ENCODE measurements at places on chromosomes 16 and 17.

DNA sequence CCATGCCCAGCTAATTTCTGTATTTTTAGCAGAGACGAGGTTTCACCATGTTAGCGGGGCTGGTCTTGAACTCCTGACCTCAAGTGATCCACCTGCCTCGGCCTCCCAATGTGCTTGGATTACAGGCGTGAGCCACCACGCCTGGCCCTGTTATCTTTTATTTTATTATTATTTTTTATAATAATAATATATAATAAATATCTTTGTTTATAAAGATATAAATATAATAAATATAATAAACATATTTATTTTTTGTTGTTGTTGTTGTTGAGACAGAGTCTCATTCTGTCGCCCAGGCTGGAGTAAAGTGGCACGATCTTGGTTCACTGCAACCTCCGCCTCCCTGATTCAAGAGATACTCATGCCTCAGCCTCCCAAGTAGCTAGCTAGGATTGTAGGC is 7.0 kb upstream of the RNF157 start:
- no peak for DNase-seq

- DNase-seq: no peak
These were observed at the start of gene ABCA9 for GRCh38 chr17:69060822-69061221. Gene ABCA9, minus strand, starts transcription at chr17:69060927. Its CDS starts 9,801 bp downstream, at chr17:69051126.

- no peak for DNase-seq
These were observed 8.8 kb upstream of the CNOT1 start for GRCh38 chr16:58638148-58639036.

DNA sequence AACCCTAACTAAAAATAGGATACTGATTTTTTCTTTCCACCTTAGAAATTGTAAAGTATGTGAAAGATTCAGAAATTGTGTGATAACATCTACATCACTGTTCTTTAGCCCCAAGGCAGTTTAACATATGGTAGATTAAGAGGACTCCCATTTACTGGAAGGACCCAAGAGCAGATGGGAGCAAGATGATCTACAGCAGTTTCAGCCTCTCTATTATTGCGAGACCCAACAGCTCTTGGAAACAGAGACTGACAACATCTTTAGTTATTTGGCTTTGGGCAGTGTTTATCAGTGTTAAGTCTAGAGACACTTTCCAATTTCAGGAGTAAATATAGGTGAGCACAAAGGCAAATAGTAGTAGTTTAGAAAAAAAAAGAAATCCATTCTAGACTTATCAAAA is 124.9 kb upstream of the CORO6 start:
- no peak for DNase-seq

DNA sequence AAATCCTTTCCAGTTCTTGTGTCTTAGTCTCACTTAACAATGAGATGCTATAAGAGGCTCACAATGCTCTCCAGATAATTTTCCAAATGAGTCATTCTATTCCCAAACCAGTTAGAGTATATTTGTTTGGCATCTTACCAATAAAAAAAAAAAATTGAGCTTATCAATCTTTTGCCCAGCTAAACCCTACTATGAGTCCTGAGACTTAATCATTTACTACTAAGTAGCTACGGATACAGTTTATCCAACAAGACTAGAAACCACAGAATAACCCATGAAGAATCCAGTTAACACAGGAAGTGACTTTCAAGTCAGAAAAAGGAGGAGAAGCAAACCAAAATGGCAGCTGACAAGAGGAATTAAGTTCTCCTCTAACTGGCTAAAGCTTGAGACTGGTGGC is 330.3 kb upstream of the XYLT1 start:
- DNase-seq: no peak

DNA sequence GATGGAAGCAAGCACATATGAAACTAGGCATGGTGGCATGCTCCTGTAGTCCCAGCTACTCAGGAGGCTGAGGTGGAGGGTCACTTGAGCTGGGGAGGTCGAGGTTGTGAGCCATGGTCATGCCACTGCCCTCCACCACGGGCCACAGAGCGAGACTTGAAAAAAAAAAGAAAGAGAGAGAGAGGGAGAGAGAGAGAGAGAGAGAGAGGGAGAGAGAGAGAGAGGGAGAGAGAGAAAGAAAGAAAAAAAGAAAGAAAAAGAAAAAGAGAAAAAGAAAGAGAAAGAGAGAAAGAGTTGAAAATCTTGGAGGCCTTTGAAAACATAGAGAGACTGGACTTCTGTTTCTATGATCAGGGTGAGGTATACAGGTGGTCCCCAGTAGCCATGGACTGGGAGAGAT is 15.4 kb upstream of the ARL4D start:
- DNase-seq: no peak

GRCh38 chr16:55971447-55971846 is 96.3 kb upstream of the CES5A start:
- no peak for DNase-seq

DNA sequence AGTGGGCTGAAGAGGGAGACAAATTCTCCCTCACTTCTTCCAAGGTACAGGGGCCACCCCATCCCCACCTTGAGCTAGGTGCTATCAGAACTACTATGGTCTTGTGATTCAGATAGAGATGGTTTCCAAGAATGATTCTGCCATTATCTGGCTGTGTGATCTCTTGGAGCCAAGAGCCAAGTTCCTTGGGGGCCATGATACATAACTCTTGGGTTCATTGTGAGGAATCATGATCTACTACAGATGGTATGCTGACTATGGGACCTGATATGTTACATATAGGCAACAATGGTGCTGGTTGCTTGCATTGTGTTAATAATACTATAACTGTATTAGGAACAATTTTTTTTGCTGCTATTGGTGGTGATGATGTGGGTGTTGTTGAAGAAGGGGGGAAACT is 45.7 kb downstream of the DYNLRB2 start:
- no peak for DNase-seq

- no peak for DNase-seq
These were observed 36.4 kb upstream of the GRIN2A start for GRCh38 chr16:10218490-10219206.

DNA sequence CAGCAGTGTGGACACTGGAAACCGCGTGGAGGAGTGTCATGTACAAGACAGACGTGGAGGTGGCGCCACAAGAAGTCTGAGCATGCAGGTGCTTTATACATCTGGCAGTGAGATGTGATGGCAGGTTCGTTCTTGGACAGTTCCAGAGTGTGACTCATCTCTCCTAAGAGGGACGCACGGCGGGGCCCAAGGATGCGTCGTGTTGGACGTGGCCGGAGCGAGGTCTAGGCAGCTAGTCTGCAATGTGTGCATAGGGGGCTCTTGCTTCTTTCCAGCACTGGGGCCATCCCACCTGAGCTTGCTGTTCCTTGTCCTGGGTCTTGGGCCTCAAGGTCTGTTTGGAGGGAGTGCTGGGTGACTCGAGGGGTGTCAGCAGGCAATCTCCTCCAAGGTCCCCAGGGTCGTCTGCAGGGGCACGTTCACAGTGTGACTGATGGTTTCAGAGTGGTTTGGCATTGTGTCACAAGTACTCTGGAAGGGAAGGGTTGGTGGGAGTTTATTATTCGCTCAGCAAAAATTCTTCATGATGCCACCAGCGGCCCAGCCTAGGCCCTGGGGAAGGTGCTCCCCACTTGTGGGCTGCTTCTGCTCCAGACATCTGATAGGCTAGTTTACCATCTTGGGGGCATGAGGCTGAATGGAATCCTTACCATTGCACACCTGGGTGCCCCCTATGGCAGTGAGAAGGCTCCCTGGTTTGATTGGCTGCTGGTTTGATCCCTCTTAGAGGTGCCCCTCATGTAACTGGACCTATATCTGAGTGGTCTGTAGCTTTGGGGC is 22.1 kb downstream of the SPACA3 start:
- no peak for DNase-seq

DNA sequence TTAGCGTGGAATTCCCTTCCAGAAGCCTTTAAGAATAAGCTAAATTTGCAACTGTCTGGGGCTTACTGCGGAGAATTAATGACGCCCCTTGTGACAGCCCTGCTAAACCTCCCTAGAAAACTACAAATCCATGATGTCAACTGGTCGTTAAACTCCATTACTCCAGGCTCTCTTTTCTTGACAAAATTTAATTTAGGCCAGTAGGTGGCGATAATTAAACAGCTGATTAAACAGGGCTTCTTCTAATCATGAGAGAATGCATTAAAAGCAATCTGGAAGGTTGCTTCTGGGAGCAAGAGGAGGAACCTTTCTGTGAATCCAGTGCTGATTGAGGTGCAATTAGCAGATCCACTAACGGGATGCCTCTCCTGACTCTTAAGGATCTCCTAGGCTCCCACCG is 8.1 kb upstream of the NLRP1 start:
- DNase-seq: peak; percentile 59

GRCh38 chr17:80649672-80650330 is 105.2 kb downstream of the RPTOR start:
- DNase-seq: peak; percentile 62

All from GM13976 (cell line).